Osteoblast (primary cell): ENCODE measurements at places on chromosomes 16 and 17.

- DNase-seq = no peak
Measured at GRCh38 chr17:5523249-5523648, 36.9 kb downstream of the MIS12 start.

DNA sequence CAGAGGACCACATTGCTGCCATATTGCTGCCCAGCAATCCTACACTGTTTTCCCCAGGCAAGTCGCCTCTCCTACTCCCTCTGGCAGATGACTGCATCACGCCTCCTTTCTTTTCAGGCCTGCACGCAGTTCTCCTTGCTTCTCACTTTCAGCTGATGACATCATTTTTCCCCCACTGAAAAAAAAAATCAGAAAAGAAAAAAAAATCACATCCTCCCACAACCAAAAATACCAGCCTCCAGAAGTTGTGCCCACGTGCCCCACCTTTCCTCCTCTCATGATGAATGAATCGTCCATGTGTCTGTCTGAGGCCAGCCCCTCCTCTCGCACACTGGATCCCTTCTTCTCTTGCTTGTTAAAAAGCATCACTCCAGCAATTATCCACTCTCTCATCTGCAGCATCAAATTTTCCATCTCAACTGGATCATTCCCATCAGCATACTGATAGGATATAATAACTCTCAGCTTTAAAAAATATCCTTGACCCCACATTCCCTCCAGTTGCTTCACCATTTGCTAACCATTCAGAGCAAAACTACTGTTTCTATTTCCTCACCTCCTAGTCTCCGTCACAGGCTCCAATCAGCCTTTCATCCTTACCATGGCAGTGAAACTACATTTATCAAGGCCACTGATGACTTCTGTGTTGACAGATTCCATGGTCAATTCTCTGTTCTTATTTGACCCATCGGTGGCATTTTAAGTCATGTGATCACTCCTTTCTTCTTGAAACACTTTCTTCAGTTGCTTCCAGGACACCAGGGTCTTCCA is 30.1 kb upstream of the DYNLL2 start:
- no peak for DNase-seq

- no peak for DNase-seq
Measured at GRCh38 chr16:87685405-87685755, 80.4 kb downstream of the KLHDC4 start.

DNA sequence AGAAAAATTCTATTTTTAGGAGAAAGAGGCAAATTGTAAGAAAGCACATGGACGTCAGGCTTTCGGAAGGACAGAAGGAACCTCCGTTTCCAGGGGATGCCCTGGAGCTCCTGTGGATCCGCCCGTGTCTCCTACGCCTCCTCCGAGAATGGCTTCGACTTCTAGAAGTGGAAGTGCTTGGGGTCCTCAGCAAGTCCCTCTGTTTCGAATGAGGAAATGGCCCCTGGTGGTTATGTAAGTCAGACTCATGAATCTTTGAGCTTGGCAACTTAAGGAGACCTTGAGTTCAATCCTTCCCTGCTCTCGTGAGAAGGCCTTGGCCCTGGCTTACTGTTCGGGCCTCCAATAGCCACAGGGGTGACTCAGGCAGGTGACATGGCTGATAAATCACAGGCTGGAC is 38.9 kb downstream of the COX4I1 start:
- no peak for DNase-seq

GRCh38 chr16:85650135-85650843 is 37.2 kb downstream of the GSE1 start:
- DNase-seq = no peak

GRCh38 chr16:86020971-86021370 is 122.0 kb downstream of the IRF8 start:
- DNase-seq = no peak

- DNase-seq = peak; percentile 98
Measured at GRCh38 chr17:8153525-8153956, 1.3 kb upstream of the PER1 start.

DNA sequence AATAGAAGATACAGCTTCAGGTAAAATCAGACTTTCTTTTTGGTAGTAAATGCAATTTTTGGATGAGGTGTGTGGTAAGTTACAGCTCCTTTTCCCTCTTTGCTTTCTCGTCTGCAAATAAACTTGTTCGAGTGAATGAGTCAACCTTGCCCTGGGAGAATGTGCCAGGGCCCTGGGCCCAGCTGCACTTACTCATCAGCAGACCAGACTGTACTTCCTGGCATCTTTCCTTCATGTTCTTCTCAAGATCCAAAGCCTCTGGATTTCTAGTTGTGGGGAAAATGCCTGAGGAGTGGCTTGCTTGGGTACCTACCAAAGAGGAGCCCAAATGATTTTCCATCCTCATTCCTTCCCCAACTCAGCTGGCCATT is 5.4 kb upstream of the G6PC1 start:
- DNase-seq = peak; percentile 86

DNA sequence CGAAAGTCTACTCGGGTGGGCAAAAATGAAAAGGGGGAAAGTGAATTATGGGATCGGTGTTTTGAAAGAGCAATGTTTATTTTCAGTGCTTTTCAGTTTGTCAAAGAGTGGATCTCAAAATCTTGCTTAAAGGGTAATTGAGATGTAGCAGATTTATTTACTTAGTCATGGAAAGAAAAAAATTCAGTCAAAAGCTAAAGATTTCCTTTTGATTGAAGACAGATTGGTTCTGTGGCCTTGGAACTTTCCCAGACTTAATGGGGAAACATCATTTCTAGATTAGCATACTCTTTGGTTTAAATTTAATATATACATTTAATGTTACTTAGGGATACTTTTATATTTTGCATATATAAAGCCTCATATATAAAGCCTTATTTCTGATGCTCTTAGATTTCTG is 20.6 kb downstream of the PRKAR1A start:
- DNase-seq = no peak

- DNase-seq = peak; percentile 95
Measured at GRCh38 chr17:35774499-35774898, 13.8 kb downstream of the C17orf50 start.

DNA sequence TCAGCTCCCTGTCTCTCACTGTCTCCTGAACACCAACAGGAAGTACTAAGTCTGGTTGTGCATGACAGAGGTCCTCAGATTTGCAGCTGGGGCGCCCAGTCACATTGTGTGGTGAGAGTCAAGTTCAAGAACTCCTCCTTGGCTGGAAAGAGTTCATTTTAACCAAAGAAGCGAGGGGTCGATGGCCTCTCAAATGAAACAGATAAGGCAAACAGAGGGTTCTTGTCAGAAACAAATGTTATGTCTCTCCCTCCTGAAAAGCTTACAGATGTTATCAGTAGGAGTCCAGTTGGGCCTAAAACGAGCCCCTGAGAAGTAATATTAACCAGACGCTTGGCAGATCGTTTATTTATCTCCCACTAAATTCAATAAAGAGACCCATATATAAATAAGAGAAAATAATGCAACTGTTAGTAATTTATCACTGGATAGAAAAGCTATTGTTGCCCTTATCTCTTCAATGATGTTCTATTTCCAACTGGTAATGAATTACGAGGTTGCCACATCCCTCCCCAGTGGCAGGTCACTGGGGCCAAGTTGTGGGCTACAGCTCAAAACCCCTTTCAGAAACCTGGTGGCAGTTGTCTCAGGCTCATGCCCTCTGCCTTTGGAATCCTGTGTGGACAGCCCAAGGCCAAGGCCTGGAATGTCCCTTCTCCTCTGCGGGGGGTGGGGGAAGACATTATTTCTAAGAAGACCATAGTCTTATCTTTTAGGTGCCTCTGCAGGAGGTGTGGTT is 307.5 kb upstream of the DYNLRB2 start:
- DNase-seq = no peak

GRCh38 chr17:286571-286970 is 66.0 kb downstream of the RPH3AL start:
- DNase-seq = peak; percentile 65

- peak; percentile 98 for DNase-seq
Measured at GRCh38 chr16:49876716-49877129, 20.8 kb upstream of the ZNF423 start.

DNA sequence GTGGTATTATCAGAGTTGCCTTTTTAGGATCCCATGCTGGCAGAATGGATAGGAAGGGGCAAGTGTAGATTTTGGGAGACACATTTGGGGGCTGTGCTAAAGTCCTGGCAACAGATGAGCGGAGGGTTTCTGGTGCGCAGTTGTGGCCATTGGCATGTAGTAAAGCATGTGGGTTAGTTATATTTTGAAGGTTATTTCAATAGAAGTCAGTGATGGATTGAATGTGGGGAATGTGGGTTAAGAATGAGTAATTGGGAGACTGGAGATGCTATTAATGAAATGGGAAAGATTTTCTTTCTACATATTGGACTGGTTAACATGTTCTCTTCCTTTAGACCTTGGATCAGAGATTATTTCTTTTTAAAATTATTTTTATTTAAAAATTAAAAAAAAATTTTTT is 10.0 kb downstream of the DUS2 start:
- DNase-seq = no peak

GRCh38 chr17:40469805-40470675 is 26.8 kb downstream of the IGFBP4 start:
- peak; percentile 31 for DNase-seq

DNA sequence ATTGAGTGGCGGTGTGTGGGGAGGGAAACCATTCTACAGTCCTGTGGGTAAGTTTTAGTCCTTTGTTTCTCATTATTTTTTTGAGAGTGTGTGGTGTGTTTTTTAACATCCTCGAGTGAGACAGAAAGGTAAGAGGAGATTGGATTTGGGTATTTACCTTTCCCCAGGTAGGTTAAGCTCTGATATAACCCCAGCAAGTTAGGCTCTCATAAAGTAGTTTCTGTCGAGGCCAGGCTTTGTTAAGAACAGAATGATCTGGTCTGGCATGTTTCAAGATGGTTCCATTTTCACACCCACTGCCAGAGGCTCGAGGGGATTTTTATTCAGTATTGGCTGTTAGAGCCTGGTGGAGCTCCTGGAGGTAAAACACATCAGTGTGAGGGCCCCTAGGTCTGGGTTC is 62.9 kb downstream of the BCAS3 start:
- no peak for DNase-seq

- DNase-seq = no peak
Measured at GRCh38 chr16:48182979-48183537, 27.3 kb upstream of the ABCC12 start.

DNA sequence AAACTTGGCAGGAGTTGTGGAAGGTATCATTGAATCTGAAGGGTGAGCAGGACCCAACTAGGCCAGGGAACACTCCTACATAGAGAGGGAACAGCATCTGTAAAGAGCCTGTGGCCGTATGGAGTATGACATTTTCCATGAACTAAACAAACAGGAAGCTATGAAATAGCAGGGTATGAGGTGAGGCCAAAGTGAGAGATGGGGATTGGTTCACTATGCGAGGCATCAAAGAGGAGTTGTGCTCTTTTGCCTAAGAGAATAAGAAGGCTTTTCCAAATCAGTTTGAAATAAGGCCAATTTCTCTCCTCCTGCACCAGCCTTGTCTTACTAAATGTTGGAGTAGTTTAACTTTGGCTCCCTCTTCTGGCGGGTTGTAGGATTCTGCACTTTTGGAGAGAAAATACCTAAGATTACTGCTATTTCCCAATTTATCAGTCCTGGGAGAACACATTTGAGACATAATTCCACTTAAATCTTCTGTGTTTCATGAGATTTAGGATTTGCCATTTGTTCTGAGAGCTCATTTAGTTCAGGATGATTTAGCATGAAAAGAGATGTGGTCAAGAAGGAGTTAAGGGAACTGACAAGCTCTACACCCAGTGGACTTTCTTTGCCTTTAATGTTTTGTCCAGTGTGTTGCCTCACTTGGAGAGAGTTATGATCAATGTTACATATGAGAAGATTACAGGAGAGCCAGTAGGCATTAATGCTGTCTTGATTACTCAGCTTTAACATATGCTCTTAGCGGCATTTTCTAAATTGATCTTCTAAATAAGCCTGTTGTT is 55.4 kb downstream of the TNRC6C start:
- DNase-seq = peak; percentile 70

DNA sequence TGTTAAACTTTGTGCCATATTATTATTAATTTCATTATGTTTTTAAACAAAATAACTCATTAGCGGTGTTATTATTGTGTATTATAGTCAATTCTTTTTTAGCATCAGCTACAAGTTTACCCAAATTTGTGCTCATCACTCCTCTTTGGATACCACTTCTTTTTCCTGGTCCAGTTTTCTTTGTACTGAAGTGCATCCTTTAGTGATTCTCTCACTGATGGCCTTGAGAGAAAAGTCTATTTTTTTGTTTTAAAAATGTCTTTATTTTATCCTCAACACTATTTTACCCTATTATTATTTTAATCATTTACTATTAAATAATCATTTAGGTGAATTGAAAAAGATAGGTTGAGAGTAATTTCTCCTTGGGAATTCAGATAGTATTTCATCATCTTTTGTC is 99.2 kb downstream of the RGS9 start:
- DNase-seq = no peak

- DNase-seq = no peak
Measured at GRCh38 chr17:46043606-46044005, 44.6 kb downstream of the STH start.

DNA sequence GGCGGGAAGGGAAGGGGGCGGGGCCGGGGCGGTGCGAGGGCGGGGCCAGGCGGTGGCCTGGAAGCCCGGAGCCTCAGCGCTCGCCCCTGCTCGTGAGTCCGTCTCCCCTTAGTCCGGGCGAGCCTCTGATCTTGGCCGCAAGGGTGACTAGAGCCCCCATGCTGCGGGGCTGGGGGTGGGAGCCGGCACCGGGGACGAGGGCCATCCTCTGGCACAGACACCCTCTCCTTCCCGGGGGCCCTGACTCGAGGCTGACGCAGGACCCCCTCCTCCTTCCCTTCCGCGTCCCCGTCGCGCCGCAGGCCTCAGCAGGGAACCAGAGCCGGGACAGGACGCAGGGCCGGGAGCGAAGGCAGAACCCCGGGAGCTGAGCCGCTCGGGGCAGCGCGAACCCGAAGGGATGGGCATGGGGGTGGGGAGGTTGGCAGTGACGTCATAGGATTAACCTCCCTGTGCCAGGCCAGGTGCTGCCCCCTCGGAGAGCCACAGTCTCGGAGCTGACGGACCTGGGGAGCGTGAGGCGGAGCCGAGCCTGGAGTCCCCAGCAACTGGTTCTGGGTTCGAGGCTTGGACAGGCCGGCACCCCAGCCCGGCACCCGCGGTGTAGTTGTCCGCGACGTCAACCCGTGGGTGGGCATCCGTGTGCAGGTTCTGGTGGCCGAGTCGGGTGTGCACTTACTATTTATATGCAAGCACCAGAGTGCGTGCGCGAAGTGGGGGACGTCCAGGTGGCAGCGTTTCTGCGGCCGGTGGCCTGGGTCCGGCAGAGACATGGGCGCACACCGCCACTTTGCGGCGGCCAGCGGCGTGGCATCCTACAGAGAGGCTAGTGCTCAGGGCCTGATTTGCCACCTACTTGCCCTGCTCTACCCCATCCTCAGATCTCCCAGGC is 503 bp upstream of the PLCD3 start:
- peak; percentile 99 for DNase-seq
